ENCODE measurements at places on chromosomes 13 and 19. TPM values are rescaled to one million over a fixed set of nuclear protein-coding genes. Genes with fewer than 3 reads are reported as not detected.

DNA sequence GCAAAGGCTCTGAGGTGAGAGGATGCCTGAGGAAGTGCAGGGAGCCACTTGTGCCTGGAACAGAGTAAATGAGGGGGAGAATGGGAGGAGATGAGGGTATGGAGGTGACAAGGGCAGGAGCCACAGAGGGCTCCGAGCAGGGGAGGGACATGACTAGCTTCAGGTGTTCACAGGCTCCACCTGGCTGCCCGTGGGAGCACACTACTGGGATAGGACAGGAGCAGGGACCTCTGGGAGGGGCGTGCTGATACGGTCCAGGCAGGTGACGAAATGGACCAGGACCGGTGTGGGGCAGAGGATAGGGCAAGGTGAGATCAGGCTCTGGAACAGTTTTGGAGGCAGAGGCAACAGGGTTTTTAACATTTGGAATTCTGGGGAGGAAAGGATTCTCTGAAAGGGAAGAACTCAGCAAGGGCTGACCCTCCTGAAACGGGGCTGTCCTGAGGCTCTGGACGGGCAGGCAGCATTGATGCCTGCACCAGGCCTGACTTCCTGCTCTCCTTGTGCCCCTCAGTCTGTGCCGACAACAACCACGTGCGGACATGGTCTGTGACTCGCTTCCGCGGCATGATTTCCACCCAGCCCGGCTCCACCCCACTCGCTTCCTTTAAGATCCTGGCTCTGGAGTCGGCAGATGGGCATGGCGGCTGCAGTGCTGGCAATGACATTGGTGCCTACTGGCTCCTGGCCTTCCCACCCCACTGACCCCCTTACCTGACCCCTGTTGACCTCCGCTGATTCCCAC is 11.6 kb downstream of the SHKBP1 start:
- DNase-seq: no peak

SLC17A7 gene
- 0.21 TPM for total RNA-seq

DNA sequence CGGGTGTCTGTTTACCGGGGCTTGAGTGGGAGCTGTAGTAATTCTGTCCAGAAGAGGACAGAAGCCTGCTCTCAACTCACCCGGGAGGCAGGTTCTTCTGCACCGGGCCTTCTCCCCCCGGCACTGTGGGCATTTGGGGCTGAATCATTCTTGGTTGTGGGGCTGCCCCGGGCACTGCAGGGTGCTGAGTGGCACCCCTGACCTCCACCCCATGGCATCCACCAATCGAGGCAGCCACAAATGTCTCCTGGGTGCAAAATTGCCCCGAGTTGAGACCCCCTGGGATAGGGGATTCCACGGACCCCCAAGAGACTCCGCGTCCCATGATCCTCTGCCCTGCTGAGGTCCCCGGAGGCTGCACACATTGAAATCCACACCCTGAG is 68.8 kb downstream of the GNG7 start:
- no peak for DNase-seq

ZNF835 gene
- total RNA-seq: 1.1 TPM

GRCh38 chr13:51318015-51318414 is 21.5 kb upstream of the SERPINE3 start:
- DNase-seq: no peak

GRCh38 chr13:29465741-29466293 is 129.7 kb downstream of the SLC7A1 start:
- no peak for DNase-seq

FBXO17 gene
- total RNA-seq: 1.7 TPM

STXBP2 gene
- total RNA-seq: 212 TPM

- DNase-seq: no peak
These were observed 17.2 kb downstream of the FGF21 start for GRCh38 chr19:48772503-48772953.
